ENCODE measurements at places on chromosomes 5 and 9. TPM values are rescaled to one million over a fixed set of nuclear protein-coding genes. Genes with fewer than 3 reads are reported as not detected.
A peak's percentile ranks its signal among the peaks of the same experiment; 100 is the strongest.

CACFD1 gene
- total RNA-seq, result 12.6 TPM

GRCh38 chr5:60256546-60256945 lies 363.0 kb upstream of the PDE4D start:
- DNase-seq, result no peak

- DNase-seq, result no peak
These were observed 3.0 kb downstream of the NREP start for GRCh38 chr5:111753884-111754589.

TRPM3 gene
- total RNA-seq, result not detected

ZNF462 gene
- 9.3 TPM for total RNA-seq

GRCh38 chr5:123097483-123097870 lies 8.4 kb downstream of the PRDM6 start:
- no peak for DNase-seq

PARP8 gene
- total RNA-seq, result 1.7 TPM

DNA sequence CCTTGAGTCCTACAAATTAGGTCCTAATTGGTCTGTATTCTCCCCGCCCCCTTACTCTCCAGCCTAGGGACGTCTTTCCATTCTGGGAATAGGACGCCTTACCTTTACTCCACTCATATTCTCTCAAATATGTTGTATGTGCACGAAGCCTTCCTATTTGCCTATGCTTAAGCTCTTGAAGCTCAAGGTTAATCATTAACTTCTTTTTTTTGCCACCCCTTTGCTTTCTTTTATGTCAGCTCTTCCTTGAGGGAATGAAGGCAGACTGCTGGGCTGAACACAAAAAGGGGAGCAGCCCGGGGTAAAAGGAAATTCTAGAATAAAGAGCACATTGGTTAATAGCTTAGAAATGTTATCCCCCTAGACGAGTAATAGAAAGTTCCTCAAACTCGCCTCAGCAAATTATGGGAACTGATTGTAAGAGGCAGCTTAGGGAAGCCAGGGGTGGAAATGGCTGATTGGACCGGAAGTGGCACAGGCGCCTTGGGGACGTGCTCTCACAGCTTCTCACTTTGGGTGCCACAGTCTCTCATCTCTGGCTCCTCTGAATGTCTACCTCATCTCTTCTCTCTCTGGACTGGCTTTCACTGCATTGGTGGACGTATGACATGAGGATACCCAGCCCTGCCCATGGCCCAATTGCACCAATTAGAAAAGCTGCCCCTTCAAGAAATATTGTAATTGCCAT lies 122.3 kb upstream of the IL12B start:
- DNase-seq, result no peak

GRCh38 chr9:1580215-1580614 lies 434.9 kb upstream of the SMARCA2 start:
- no peak for DNase-seq

GRCh38 chr5:76489877-76490688 lies 87.0 kb downstream of the IQGAP2 start:
- DNase-seq, result no peak

OTP gene
- total RNA-seq, result not detected

LRRC19 gene
- 0.22 TPM for total RNA-seq

- DNase-seq, result no peak
These were observed 365.2 kb downstream of the BRINP1 start for GRCh38 chr9:119003882-119004617.

DNA sequence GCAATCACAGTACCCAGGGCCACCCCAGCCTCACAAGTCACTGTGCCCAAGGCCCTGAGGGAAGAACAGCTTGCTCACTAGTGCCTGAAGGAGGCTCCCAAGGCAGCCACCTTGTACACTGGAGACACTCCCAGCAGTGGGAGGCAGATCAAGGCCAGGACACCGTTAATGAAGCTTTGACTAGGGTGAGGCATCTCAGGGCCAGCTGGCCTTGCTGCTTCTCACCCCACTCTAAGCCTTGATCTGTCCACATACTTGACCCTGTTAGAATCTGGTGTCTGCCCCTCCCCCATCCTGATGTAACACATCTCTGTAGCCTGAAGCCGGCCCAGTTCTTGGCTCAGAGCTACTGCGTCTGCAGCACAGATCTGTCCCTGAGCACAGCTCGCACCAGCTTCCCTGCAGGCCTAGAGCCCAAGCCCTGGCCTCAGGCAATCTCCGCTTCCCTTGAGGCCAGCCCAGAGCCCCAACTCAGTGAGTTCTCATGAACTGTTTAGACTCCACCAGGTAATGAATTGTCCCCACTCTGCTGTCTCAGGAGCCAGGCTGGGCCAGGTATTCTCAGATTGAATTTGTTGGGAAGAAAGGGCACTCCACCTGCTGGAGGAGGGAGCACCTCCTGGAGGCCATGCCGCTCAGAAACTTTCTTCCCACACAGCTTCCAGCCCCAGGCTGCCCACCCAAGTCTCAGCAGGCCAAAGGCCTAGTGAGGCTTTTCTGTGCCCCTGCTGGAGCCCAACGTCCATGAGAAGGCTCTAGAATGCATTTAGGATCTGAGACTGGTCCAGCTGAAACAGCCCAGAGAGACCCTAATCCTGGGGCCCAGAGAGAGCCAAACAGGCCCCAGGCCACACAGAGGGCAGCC lies 13.4 kb upstream of the JADE2 start:
- peak; percentile 85 for DNase-seq

GRCh38 chr9:114385397-114386181 lies 2.2 kb downstream of the AKNA start:
- DNase-seq, result peak; percentile 67

DNA sequence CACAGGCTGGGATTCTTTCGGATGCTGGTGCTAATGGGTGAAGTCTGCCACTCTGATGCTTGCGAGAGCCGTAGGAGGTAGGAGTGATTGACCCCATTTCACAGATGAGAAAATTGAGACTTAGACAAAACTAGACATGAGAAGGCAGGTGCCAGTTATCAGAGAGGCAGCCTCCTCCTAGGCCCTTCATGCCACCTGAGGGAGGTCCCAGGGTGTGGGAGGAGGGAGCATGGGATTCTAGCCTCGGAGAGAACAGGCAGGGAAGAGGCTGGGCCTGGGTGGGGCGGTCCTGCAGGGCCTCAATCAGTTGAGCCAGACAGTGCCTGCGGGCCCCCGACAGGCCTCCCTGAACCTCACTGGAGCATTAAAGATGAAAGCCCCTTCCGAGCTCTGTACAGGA lies 112.4 kb downstream of the COL23A1 start:
- DNase-seq, result no peak

GFI1B gene
- not detected for total RNA-seq

DNA sequence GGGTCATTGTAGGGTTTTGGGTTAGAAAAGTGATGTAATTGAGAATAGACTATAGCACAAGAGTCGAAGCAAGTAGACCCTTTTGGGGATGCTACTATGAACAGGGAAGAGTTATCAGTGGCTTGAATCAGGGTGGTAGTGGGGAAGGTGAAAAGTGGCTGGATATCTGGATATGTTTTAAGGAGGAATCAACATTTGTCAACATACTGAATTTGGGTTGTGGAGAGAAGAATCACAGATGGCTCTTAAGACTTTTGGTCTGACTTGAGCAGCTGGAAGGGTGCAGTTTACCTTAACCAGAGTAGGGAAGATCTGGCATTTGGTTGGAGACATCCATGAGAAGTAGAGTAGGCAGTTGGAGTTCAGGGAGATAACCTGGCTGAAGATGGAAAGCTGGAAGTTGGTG lies 38.5 kb upstream of the FCHO2 start:
- no peak for DNase-seq

DNAJC18 gene
- total RNA-seq, result 16.3 TPM

DNA sequence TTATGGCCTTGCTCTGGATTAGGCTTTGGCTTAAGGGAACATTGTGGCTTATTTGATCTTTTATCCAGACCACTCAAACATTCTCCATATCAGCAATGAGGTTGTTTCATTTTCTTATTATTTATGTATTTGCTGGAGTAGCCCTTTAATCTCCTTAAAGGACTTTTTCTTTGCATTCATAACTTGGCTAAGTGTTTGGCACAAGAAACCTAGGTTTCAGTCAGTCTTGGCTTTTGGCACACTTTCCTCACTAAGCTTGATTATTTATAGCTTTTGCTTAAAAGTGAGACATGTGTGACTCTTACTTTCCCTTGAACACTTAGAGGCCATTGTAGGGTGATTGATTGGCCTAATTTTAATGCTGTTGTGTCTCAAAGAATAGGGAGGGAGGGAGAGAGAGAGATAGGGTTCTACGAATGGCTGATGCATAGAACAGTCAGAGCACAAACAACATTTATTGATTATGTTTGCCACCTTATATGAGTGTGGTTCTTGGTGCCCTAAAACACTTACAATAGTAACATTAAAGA lies 2265.3 kb upstream of the C9orf72 start:
- DNase-seq, result no peak

DNA sequence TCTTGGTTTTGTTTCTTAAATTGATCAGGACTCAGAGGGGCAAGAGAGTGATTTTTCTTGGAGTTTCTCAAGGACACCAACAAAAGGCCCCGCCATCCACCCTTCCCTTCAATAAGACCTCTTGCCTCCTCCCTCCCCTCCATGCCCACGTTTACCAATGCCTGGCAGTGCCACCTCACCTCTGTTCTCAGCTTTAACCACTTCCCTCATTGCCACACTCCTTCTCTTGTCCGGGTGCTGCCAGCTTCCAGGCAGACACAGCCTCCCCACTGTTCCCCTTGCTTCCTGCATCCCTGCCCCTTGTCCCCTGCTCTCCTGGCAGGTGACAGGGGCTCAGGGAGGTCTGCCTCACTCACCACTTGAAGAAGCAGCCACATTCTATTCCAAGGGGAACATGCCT lies 90.8 kb downstream of the LHX2 start:
- no peak for DNase-seq

ENTPD2 gene
- not detected for total RNA-seq

DNA sequence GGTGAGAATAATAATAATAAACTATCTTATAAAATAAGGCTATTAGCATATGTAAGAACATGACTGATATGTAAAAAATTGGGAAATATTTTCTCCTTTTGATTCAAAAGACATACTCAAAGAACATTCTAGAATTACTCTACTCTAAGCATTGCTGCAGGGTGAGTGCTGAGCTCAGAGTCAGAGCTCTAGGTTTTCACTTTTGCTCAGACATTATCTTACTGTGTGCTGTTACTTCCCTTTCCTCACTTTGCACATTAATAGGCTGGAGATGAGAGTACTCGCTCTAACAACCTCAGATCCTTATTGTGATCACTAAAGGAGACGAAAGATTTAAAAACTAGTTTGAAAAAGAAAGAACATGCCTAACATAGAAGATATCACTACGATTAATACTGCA lies 99.4 kb upstream of the C9orf72 start:
- no peak for DNase-seq

EGR1 gene
- total RNA-seq, result 16.4 TPM

- no peak for DNase-seq
These were observed 884.7 kb upstream of the ARRDC3 start for GRCh38 chr5:92267830-92268229.

AGXT2 gene
- 0.20 TPM for total RNA-seq

ANKRD31 gene
- total RNA-seq, result not detected

- no peak for DNase-seq
These were observed 13.5 kb downstream of the NREP start for GRCh38 chr5:111743512-111743911.

DNA sequence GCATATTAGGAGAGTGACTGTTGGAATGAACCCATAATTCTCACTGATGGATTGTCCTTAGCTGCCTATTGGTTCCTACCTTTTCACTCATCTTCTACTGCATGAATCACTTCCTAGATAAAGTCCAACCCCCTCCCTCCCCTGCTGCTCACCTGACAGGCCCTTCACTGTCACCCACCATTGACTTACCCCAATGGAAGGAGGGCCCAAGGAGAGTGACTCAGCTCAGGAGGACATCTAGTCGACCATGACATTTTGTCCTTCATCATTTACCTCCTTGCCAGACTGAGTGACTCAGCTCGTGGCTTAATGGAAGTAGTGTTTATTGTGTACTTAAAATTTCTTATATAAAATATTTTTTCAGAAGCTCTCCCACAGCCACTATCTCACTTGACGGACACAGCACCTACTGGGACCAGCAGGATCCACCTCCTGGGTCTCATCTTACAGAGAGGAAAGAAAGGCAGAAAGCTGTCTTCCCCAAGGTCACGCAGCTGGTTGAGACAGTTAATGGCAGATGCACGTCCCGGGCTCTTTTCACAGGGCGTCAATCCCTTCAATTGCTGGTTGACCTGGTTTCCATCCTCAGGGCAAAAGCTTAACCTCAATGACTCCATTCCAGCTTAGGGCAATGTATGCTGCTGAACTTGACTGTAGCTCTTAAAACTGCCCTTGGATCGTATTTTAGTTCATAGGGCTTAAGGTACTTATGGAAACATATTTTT lies 142.3 kb downstream of the MARCHF11 start:
- DNase-seq, result no peak

- DNase-seq, result no peak
These were observed 723 bp downstream of the SNX18 start for GRCh38 chr5:54518146-54518817.

PDE6A gene
- total RNA-seq, result not detected

DNA sequence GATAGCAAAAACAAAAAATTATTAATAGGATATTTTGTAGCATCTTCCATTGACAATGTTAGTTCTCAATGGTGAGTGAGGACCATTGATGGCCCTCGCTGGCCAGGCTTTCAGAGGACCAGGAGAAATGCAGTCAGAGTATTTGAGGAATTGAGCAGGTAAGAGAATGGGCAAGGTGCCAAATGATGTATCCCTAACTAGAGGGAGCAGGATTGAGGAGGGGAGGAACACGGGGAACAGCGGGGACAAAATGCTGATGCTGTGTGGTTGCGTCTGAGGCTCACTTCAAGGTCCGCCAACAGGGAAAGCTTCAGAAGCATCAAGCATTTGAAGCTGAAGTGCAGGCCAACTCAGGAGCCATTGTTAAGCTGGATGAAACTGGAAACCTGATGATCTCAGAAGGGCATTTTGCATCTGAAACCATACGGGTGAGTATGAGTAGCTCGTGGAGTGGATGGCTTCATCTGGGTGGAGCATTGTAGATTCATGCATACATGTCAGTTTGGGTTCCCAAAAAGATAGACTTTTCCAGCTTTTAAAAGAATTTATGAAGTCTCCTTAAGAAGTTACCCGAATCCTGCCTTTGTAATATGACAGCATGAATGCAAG lies 16.2 kb downstream of the SPTAN1 start:
- no peak for DNase-seq

GRCh38 chr5:132094393-132095076 lies 20.9 kb downstream of the CSF2 start:
- no peak for DNase-seq

DNA sequence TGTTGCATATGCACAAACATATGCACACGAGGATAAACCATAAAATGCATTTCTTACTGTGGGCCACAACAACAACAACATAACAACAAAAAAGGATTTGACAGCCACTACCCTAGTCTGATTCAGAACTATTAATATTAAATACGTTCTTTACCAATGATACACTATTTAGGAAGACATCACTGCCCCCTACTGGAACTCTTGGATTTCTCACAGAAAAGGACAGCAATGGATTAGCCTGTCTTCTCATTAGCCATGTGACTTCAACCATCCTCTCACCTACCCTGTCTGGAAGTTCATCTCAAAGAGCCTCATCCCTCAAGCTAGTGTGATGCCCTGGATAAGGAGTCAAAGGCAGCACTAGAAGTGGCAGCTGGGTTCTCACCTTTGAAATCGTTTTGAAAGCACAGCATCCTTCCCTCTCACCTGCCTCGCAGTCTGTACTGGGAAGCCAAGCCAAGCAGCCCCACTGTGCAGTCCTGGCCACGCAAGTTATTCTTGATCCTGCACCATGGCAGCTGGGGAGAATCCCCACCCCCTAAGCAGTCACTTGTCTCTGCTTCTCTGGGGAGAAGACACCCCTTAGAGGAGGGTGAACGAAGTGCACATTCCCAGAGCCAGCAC lies 64.6 kb downstream of the SH3TC2 start:
- no peak for DNase-seq

CLINT1 gene
- 77.4 TPM for total RNA-seq

- no peak for DNase-seq
These were observed 50.6 kb downstream of the IRX2 start for GRCh38 chr5:2700876-2701275.

Measured in gastrocnemius medialis (tissue), 4 donors.